ENCODE measurements at places on chromosomes 11 and 22.
A peak's percentile ranks its signal among the peaks of the same experiment; 100 is the strongest.

DNA sequence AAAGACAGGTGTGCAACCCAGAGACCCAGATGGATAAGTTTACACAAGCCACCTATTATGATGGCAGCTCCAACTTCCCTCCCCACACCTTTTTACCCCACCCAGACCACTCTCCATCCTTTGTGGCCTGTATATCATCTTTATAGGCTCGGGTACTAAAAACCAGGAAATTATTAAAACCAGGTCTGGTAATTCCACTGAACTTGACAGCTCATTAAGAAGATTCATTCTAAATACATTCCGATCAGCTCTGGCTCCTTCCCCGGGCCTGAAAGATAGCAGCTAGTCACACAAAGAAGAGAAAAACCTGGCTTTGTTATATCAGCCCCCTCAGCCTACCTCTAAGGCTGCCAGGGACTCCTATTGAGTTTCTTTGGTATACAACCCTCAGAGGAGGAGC lies 67.9 kb upstream of the API5 start:
- no peak for DNase-seq

- DNase-seq: no peak
Observed at GRCh38 chr11:221539-221938, 14.0 kb downstream of the RIC8A start.

- no peak for DNase-seq
Observed at GRCh38 chr22:46047841-46048595, 71.1 kb upstream of the WNT7B start.

- DNase-seq: no peak
Observed at GRCh38 chr11:66238786-66239413, 29.5 kb upstream of the RAB1B start.

DNA sequence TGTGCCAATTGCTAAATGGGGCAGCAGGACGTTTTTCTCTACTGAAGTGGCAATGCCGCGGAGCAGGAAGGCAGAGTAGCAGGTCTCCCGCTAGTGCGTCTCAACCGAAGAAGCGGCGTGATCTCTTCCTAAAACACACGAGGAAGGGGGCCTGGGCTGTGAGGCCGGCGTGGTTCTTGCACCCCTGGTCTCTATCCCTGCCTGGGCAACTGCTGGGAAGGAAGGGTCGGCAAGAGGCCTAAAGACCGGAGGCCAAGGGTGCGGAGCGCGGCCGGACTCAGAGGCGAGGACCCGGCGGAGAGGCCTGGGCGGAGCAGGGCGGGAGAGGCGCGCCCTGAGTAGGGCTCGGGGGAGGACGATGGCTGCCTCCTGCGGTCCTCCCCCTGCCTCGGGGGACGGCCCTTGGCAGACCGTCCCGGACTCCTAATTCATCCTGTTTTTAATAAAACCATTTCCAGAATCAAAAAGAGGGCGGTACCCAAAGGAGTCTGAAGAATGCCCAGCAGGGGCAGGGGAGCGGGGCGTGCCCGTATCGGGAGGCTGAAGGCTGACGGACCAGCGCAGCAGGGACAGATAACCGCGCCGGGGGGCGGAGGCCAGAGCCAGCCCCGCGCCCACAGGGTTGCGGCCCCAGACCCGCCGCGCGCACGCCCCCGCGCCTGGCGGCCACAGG lies 572 bp upstream of the APLP2 start:
- DNase-seq: peak; percentile 79

GRCh38 chr11:130765951-130766649 lies 150.2 kb downstream of the SNX19 start:
- no peak for DNase-seq
